Mammary epithelial cell (primary cell): ENCODE measurements at places on chromosomes 13 and 19.

DNA sequence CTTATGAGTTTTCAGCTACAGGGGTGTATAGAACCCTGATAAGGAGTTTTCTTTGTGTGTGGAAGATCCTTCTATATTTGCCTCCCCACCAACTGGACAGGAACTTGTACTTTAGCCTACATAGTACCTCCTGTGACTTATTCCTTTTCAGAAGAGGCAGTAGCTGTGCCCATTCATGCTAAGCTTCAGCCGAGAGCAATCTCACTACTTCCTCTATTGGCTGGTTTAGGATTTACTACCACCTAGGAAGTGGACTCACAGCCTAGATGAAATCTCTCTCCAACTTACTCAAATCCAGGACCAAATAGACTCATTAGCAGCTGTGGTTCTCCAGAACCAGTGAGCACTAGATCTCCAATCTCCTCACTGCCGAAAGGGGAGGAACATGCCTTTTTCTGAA lies 2.3 kb upstream of the REX1BD start:
- DNase-seq, result no peak

GRCh38 chr19:18366021-18366435 lies 19.9 kb upstream of the GDF15 start:
- DNase-seq, result peak; percentile 30

- DNase-seq, result peak; percentile 64
Observed at GRCh38 chr19:39563408-39563807, 23.4 kb upstream of the EID2 start.

DNA sequence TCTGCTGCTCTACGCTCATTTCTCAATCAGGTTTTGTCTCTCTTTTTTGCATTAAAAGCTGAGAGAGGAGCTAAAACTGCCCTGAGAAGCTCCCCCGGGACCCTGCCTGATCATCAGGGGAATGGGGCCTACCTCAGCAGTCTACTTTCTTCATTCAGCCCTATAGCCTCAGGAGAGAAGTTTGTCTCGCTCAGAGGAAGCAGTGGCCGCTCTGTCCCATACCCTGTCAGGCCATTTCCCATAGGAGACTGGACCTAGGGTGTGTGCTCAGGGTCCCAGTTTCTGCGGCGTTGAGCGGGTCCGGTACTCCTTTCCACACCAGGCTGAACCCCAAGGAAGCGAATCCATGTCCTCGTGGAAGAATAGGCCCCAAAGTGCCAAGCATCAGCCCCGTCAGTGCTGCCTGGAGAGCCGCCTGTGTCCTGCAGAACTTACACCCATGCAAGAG lies 21.7 kb downstream of the UBE2L5 start:
- DNase-seq, result no peak

DNA sequence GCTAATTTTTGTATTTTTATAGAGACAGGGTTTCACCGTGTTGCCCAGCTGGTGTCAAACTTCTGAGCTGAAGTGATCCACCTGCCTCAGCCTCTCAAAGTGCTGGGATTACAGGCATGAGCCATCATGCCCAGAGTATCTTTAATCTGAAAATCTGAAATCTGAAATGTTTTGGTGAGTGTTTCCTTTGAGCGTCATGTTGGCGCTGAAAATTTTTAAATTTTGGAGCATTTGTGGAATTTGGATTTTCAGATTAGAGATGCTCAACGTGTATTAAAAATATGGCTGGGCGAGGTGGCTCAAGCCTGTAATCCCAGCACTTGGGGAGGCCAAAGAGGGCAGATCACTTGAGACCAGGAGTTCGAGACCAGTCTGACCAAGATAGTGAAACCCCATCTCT lies 5.1 kb upstream of the CPAMD8 start:
- DNase-seq, result no peak
